ENCODE measurements at places on chromosomes 6 and 20.
A peak's percentile ranks its signal among the peaks of the same experiment; 100 is the strongest.

- DNase-seq = no peak
Observed at GRCh38 chr6:30871592-30872183, 12.6 kb upstream of the DDR1 start.

- DNase-seq = no peak
Observed at GRCh38 chr6:83536647-83537589, 24.6 kb downstream of the PRSS35 start.

GRCh38 chr6:157865249-157865648, 42.2 kb downstream of the SNX9 start:
- DNase-seq = no peak

- DNase-seq = no peak
Observed at GRCh38 chr6:5512422-5512821, 251.1 kb downstream of the FARS2 start.

DNA sequence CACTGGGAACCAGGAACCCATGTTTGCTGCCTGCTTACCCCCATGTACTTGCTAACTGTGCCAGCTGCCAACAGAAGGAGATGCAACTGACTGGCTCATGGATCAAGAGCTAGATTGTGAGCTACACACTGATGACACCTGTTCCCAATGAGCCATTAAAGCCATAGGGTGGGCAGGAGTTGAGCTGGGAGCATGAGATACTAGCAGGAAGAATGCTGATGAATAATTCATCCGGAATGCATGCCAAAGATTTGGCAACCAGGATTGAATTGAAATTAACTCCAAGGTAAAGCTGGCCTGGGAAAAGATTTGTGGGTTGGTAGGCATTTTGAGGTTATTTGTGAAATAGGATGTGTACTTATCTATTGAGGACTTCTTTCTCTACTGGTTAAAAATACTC, 631.1 kb downstream of the KIF16B start:
- DNase-seq = no peak

- DNase-seq = no peak
Observed at GRCh38 chr6:155399062-155399744, 56.4 kb downstream of the NOX3 start.

DNA sequence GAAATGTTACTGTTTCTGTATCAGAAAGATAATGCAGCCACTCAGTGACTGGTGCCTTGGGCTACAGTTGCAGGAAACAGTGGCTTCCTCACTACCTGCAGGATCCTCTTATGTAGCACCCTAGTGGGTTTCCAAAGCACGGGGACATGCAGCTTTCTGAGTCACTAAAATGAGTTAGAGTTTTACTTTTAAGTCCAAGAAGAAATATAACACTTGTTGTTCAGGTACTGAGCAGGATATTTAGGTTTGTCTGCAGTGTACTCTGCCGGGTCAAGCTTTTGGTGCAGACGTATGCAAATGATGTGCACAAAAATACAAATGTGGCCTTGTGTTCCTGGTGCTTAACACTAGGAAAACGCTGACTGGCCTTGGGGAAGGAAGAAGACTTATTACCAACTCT, 22.0 kb downstream of the ACSS1 start:
- no peak for DNase-seq

GRCh38 chr6:63352069-63352543, 32.3 kb upstream of the LGSN start:
- no peak for DNase-seq

DNA sequence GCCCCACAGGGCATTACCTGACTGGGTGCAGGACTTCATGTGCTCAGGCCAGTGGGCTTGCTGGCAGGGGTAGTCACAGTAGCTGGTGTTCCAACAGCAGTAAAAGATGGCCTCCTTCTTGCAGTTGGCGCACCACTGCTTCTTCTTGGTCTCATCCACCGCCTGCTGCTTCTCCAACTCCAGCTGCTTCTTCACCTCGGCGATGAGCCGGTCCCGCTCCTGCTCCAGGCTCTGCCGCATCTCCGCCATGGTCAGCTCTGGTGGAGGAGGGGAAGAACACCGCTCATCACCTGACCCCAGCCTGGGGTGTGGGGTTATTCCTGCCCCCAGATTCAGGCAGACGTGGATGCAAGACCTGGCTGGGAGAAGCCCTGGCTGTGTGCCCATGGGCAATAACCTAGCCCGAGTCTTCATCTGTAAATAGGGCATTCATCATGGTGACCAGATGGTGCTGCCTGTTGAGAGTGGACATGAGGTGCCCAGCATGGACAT, 132.2 kb downstream of the ZMYND8 start:
- DNase-seq = no peak

- no peak for DNase-seq
Observed at GRCh38 chr6:131967948-131968347, 16.8 kb upstream of the CCN2 start.

DNA sequence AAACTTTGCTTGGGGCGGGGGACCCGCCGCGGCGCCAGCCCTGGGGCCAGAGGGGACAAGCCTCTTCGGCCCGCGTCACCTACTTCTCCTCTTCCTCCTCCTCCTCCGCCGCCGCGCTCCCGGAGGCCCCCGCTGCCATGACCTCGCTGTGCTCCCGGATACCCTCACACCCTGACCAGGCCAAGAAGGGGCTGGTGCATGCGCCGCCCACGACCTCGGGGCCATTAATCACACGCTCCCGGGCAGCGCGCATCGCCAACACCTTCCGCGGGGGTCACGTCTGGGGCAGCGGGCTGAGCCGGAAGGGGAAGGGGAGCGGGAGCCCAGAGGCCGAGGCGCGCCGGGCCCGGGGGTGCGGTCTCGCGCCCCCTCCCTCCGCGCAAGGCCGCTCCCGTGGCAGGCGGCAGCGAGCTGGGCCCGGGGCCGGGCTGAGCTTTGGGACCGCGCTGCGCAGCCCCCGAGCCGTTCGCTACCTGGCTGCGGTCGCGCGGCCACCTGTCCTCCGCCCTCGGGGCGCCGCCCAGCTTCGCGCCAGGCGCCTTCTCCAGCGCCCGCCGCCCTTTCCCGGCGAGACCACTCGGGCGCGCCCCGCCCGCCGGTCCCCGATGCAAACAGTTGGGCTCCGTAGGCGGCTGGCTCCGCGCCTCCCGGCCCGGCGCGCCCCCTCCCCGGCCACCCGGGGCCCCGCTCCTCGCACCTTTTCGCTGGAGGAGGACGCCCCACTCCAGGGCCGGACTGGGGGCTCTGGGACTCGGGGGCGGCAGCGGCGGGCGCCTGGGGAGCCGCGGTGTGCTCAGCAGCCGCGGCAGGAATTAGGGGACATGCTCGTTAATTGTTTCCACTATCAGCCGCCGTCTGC, 575 bp upstream of the CNR1 start:
- no peak for DNase-seq

GRCh38 chr6:33161354-33162331, 30.6 kb downstream of the COL11A2 start:
- DNase-seq = peak; percentile 49

- no peak for DNase-seq
Observed at GRCh38 chr6:25259756-25260155, 19.4 kb upstream of the CARMIL1 start.

DNA sequence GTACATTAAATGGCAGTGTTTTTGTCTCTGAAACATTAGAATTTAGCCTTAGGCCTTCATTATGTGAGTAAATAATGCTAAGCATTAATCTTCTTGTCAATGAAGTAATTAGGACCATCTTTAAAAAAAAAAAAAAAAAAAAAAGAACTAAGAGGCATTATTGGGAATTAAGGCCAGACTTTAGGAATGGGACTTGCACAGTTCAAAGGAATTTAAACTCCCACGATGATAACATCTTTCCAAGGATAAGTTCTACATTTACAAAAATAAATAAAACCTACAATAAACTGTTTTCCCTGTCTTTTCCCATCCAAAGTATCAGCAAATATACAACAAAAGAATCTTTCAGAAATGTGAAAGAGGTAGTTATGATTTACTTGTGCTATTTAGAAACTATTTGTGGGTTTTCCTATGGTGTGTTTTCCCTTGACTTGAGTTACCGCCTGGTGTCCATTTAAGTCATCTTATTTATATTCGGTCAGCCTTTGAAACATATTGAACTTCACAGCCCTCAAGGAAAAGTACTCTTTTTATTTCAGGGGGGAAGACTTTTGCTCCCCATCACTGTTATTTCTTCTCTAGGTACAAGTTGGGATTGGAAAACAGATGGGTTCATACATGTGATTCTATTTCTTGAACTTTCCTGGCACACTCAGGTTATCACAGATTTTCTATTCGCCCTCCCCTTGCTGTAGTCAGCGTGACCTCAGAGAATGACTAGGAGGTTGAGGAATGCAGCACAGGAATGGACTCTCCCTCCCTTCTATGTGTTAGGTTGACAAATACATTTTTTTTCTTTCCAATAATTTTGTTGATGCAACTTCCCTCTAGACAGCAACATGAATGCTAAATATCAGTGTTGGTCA, 13.6 kb downstream of the STMND1 start:
- DNase-seq = no peak

DNA sequence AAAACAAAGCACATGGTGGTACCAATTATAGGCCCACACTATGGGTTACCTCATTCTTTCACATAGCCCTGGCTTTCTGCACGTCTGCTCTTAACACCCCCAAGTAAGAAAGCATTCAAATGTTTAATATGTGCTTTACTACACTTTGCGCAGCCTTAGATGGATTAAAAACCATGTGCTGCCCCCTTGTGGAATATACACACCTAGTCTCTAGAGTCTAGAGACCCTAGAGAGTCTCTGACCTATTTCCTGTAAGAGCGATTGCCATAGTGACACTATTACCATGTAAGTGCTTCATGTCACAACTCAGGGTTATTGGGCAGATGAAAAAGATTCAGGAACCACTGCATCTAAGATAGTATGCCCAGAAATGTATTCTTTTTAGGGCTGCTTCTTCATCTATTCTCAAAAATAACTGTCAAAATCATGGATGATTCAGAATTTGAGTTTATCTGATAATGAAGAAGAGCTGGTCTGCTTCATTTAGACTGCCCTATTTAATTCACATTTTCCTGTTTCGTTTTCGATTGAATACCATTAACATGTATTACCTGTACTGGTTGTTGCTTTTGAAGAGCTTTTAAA, 186.3 kb downstream of the ADGB start:
- DNase-seq = peak; percentile 62

- no peak for DNase-seq
Observed at GRCh38 chr20:44495257-44495656, 19.6 kb downstream of the TTPAL start.

GRCh38 chr20:4886771-4887527, 114.4 kb downstream of the SLC23A2 start:
- DNase-seq = no peak

GRCh38 chr6:15023448-15023847, 222.4 kb upstream of the JARID2 start:
- DNase-seq = no peak

DNA sequence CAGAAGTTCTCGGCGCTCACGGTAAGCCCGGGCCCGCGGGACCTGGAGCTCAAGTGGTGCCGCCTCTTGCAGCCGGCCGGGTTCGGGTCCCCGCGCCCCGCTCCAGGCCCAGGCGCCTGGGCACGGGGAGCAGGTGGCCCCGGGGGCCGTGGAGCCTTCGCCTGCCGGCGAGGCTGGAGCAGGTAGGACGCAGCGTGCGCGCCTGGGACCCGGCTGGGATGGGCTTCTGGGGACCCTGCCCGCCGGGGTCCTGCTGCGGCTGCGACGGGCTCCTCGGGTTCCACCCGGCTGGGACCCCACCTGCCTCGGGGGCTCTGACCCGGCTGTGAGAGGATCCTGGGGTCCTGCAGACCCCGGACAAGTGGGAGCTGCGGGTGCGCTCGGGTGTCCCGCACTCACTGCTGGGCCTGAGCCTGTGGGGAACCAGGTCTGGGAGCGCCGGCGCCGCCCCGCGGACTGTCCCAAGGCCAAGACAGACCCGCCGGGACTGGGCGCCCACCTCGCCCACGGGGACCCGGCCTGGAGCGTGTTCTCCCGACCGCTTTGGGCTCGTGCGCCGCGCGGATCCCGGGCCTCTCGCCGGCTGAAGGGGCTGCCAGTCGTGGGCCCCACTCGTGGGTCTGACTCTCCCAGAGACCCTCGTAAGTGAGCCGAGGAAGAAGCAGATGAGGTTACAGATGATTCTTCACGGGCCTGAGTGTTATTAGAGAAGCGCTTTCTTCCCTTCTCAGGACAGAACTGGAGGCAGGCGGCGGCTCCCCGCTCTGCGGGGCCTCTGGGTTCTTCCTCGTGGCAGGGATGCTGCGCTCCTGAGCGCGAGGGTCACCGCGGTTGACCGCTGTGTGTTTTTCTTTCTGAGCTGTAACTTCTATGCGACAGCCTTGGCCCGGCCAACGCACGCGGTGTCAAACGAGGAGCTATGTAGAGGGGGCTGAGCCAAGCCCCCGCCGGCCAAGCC, 729 bp downstream of the SMOC2 start:
- DNase-seq = no peak

GRCh38 chr6:129046526-129046925, 163.6 kb downstream of the LAMA2 start:
- no peak for DNase-seq

DNA sequence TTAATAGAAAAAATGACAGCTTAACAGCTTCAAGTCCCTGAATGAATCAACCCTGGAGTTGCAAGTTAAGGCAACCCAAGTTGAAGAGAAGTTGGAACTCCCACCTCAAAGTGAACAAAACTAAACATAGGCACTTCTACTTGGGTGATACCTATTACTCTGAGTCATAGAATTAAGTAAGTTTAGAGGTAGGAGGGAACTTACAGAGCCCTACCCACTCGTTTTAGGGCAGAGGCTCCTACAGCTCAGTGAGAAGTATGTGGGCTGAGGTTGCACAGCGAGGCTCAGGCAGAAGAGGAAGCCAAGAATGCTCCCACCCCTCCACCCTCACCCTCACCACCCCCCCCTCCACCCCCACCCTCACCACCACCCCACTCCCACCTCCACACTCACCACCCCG, 42.2 kb downstream of the NFATC2 start:
- no peak for DNase-seq

DNA sequence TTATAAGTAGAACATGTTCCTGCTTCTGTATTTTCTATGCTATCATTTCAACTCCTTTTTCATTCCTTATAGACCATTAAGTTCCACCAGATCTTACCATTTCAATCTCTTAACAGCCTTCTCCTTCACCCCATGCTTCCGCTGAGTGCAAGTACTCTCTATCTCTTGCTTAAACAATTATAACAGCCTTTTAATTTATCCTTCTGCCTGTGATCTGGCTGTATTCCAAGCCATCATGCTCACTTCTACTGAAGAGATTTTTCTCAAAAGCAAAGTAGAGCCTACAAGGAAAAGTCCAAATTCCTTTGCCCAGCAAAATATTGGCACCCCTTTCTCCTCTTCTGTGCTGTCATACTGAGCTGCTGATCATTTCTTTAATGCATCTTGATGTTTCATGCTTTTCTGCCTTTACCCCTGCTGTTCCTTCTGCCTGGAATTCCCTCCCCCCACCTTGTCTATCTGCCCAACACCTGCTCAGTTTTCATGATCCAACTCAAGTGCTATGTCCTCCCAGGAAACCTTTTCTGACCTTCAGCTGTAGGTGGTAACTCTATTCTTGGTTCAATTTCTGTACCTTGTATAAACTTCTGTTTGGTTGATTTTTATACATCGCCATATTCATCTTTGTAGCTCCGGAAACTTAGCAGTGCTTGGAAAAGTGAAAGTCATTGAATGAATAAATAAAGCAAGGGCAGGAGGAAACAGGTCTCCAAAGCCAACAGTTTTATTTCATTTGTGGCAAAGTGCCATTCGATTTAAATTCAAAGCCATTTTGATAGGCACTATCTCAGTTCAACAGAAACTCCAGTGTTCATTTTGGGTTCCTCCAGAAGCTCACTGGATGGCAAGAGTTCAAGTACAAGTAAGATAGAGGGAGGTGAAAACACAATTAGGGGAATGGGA, 10.5 kb upstream of the BMP2 start:
- DNase-seq = no peak

Data from NCI-H2081 (cell line).